Stimulated activated CD4-positive, alpha-beta T cell treated with anti-CD3 and anti-CD28 coated beads, Interleukin-1b, Interleukin-23, amount 100 ng/mL, for 1 hour (primary cell): ENCODE measurements at places on chromosomes 4 and X.
A peak's percentile ranks its signal among the peaks of the same experiment; 100 is the strongest.

- no peak for DNase-seq
Observed at GRCh38 chr4:94131212-94131611, 76.5 kb upstream of the SMARCAD1 start.

GRCh38 chrX:67436867-67437266, 107.0 kb upstream of the AR start:
- DNase-seq: no peak

GRCh38 chr4:8278421-8279287, 9.1 kb downstream of the HTRA3 start:
- DNase-seq: no peak

GRCh38 chr4:154836513-154836912, 55.4 kb downstream of the RBM46 start:
- no peak for DNase-seq

DNA sequence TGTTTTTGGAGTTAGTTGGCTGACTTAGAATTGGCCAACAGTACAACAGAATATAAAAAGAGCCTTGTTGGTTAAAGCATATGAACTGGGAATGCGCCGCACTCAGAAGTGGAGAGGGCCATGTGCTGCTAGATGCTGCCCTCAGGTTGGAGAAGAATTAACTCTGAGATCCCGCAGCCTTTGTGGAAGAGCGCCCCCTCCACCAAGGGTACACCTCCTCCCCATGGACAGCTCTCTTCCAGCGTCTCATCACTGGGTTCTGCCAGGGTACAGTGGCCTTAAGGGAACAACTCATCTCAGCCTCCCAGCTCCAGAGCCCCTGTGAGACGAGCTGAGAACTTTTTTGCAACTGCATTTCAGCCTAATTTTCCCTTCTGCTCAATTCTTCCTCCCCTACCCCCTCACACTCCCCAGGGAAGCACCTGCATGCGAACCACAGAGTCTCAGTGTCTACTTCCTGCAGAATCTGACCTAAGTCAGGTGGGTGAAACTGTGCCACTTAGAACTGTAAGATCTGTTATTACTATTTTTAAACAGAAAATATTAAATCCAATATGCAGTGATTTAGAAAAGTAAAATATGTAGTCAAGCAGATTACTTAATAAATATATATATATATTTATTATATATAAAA, 380.6 kb downstream of the RAB28 start:
- DNase-seq: no peak

GRCh38 chr4:151519728-151520415, 110.9 kb downstream of the FHIP1A start:
- DNase-seq: no peak

- DNase-seq: no peak
Observed at GRCh38 chr4:56244681-56245080, 142.6 kb downstream of the AASDH start.

GRCh38 chr4:57971261-57971660, 861.1 kb upstream of the IGFBP7 start:
- no peak for DNase-seq

DNA sequence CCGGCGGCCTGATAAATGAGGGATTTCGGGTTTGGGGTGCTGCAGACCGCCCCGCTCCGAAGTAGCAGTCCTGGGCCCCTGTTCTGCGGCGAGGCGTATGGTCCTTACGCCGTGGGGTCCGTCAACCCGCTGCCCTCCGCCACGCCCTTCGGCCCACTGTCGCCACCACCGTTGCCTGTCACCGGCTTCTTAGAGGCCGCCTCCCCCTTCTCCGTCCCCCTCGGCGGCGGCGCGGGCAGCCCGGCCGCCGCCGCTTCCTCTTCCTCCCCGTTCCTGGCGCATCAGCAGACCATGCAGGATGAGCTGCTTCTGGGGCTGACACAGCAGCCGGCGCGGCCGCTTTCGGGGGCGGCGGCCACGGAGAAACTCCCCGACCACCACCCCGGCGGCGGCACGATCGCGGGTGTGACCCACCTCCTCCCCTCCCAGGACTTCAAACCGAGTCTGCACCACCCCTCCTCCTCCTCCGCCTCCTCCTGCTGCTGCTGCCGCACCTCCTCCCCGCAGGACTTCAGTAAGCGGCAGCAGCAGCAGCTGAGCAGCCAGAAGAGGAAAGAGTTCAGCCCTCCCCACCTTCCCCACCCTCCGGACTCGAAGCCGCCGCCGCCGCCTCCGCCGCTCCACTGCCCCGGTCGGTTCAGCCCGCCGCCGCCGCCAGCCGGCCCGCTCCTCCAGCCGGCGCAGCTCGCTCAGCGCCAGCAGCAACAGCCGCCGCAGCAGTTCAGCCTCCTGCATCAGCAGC, 549 bp downstream of the CPEB2 start:
- peak; percentile 69 for DNase-seq

GRCh38 chr4:84948056-84948455, 18.4 kb downstream of the WDFY3 start:
- no peak for DNase-seq

DNA sequence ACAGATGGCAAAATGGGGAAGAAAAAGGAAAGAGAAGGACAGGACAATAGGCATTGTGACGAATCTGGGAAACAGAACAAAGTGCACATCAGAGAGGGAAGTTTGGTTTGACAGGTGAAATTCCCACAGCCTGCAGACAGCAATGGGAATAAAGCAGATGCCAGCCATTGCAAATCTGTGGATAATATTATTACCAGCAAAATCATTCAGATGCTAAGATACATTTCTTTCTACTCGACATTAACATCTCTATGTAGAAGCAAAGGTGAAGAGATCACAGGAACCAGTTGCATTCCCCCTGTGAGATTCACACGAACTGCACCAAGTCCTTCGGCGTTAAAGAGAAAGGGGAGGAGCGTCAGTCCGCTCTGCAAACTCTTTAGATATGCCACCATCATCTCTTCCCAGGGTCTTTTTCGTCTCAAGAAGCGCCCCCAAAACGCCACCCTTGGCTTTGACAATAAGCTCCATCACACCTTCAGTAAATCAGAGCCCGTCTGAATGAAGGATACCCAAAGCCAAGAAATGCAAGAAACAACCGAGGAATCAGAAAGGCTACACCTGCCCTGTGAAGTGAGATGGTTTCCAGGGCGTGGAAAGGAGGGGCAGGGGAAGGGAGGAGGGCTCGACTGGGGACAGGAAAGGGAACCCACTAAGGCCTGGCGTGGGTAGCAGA, 1.9 kb downstream of the NEUROG2 start:
- no peak for DNase-seq

DNA sequence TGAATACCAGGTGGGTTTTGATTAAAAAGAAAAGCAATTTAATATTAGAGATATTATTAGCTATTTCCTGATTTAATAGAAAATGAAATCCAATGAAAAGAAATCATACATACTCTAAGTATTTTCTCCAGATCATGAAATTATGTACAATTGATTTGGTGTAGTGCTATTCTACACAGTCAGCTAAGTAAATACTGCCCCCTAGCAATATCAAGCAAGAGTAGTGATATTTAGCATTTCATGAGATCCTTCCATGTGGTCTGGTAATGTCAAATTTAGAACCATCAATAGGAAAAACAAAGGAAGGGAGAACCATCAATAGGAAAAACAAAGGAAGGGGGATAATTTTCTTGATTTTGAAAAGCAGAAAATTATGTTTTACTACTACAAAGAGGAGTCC, 114.6 kb downstream of the TBCK start:
- DNase-seq: no peak

DNA sequence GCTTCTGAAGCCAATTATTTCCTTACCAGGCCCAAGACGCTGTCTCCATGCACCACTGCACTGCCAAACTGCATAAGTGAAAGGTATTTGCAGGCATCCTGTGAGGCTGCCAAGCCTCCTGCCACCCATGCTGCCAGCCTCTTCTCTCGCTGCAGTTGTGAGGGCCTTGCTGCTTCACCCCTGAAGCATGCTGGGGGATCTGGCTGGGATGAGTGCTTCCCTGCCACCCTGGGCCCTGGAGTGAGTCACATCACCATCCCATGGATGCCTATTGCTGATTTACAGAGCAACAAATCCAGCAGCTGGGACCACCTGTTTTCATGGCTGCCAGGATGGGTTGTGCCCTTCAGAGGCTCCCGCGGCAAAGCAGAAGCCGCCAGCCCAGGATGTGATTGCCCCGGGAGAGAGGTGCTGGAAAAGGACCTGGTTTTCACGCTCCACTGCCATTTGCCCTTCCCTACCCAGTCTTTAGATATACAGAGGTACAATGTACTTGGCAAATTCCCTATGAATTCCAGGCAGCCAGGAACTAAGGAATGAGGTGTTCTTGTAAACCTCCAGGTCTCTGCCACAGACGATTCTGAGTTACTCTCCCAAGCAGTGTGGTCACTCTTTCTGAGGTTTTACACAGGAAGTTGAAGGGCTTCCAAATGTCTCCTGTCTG, 41.5 kb upstream of the PTCHD1 start:
- DNase-seq: no peak

GRCh38 chr4:76256032-76256431, 4.5 kb downstream of the FAM47E start:
- no peak for DNase-seq

DNA sequence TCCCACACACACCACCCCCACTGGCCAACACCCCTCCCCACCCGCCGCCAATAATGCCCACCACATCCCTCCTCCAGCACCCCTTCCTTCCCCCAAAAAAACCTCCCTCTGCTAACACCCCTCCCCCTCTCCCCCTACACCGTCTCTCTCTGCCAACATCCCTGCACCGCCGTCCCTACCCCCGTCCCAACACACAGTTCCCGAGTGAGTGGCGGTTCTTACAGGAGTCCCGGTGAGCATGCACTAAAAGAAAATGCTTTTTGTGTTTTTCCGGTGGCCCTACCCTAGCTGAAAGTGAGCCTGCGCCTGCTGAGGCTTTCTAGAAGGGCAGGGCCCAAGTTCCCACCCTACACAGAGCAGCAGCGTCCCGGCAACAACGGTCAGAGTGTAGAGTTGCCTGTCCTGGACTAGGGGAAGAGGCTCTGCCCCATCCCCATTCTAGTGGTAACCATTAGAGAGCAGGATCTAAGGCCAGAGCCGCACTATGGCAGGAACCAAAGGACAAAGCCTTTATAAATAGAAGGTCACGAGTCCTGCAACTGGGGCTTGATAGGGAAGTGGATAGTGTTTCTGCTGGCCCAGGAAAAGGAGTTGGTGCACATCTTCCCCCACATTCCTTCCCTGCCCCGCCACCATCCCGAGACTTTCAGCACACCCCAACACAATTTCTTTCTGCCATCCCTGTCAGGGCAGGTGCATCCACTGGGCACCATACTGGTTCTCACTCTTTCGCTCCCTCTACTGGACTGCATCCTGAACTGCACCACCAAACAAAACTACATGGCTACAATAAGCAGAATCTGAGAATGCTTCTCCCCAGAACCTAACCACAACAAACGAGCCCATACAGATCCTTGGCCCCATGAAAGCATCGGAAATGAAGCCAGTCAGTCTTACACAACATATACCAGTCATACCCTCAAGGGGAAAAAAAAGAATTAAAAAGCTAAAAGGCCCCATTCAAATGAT, 78.1 kb upstream of the PAGE3 start:
- peak; percentile 0 for DNase-seq

DNA sequence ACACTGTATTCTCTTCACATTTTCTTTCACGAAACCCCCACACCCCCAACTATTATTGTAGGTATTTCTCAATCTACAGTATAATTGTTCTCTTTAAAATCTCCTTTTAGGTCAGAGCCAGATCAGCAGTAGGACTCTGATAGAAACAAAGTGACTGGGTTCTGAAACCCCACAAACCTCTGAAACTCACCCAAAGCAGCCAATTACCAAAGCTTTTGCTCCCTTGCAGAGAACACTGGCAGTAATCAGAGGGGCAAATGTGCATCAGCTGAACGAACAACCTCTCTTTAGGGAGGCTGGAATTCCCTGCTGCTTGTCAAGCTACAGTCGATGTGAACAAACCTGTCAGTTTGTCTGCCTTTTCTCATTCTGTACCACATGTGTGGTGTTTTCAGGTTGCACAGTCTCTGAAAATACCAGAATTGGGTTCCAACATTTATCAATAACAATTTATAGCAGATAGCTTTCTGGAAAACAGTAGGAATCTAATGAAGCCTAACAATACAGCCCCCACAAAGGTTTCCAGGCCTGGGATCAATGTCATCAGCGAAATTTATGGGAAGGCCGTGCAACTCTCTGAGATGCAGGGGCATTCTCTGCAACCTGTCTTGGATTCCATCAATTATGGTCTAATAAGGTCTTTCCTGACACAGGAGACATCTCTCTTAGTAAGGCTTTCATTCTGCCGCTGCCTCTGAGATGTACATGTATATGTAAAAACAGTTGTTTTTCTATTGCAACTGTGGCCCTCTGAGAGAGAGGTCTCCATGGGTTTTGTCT, 395.9 kb downstream of the GPAT3 start:
- no peak for DNase-seq
